Smooth muscle cell of bladder (primary cell): ENCODE measurements at places on chromosomes 3 and 15. TPM values are rescaled to one million over a fixed set of nuclear protein-coding genes. Genes with fewer than 3 reads are reported as not detected.

Gene DUOX2
- total RNA-seq = under 0.01 TPM in 1 of 2 replicates, not detected in the other

Gene CCDC39
- not detected in 2 replicates for total RNA-seq

Gene CPN2
- total RNA-seq = not detected in 2 replicates

Gene TATDN2
- total RNA-seq = 7.1 and 11.0 TPM in 2 replicates

Gene CHRM5
- total RNA-seq = under 0.01 TPM in 2 replicates

Gene HCLS1
- 7.1 and 7.2 TPM in 2 replicates for total RNA-seq

Gene AHSG
- total RNA-seq = not detected in 2 replicates

Gene TLR9
- total RNA-seq = under 0.01 TPM in 1 of 2 replicates, not detected in the other

Gene TNFAIP8L3
- 10.0 and 14.2 TPM in 2 replicates for total RNA-seq

Gene OCA2
- total RNA-seq = not detected in 2 replicates

Gene SLC12A1
- not detected in 2 replicates for total RNA-seq

Gene NIPA2
- total RNA-seq = 54.9 and 65.5 TPM in 2 replicates

Gene SERINC4
- total RNA-seq = 0.09 TPM in 1 of 2 replicates, not detected in the other

Gene FBLN2
- 161 and 442 TPM in 2 replicates for total RNA-seq

Gene TICRR
- 0.28 and 0.92 TPM in 2 replicates for total RNA-seq

Gene IL20RB
- 2.7 and 12.5 TPM in 2 replicates for total RNA-seq

Gene CKMT1B
- not detected in 2 replicates for total RNA-seq

Gene TMEM207
- not detected in 2 replicates for total RNA-seq

Gene UBAP1L
- 0.71 and 1.4 TPM in 2 replicates for total RNA-seq

Gene LMOD3
- total RNA-seq = under 0.01 and 0.14 TPM in 2 replicates

Gene NPAP1
- total RNA-seq = not detected in 2 replicates

Gene GHSR
- not detected in 2 replicates for total RNA-seq

Gene CDHR4
- total RNA-seq = under 0.01 and 0.14 TPM in 2 replicates

Gene TAGLN3
- 0.71 and 0.74 TPM in 2 replicates for total RNA-seq

Gene PPM1L
- 0.83 and 1.00 TPM in 2 replicates for total RNA-seq

Gene CCR5
- total RNA-seq = not detected in 2 replicates

Gene AADACL2
- not detected in 2 replicates for total RNA-seq

Gene CYP8B1
- total RNA-seq = not detected in 2 replicates

Gene MYH15
- 0.57 and 0.92 TPM in 2 replicates for total RNA-seq

Gene KBTBD13
- total RNA-seq = not detected in 2 replicates

Gene TMF1
- 41.4 and 51.0 TPM in 2 replicates for total RNA-seq

Gene NXPE3
- 15.1 and 22.8 TPM in 2 replicates for total RNA-seq

Gene CYP1A2
- total RNA-seq = not detected in 2 replicates

Gene ABHD10
- 37.5 and 39.1 TPM in 2 replicates for total RNA-seq

Gene SAMD7
- total RNA-seq = not detected in 2 replicates

Gene IMPG2
- 0.14 and 0.18 TPM in 2 replicates for total RNA-seq

Gene PAK6
- not detected in 2 replicates for total RNA-seq

Gene AGBL1
- not detected in 2 replicates for total RNA-seq
